Spleen (tissue), 13 donors: ENCODE measurements at places on chromosomes 1 and 21. TPM values are rescaled to one million over a fixed set of nuclear protein-coding genes. Genes with fewer than 3 reads are reported as not detected.

TCHHL1 gene
- not detected for polyA plus RNA-seq

CRB1 gene
- polyA plus RNA-seq: 0.30 TPM

DNA sequence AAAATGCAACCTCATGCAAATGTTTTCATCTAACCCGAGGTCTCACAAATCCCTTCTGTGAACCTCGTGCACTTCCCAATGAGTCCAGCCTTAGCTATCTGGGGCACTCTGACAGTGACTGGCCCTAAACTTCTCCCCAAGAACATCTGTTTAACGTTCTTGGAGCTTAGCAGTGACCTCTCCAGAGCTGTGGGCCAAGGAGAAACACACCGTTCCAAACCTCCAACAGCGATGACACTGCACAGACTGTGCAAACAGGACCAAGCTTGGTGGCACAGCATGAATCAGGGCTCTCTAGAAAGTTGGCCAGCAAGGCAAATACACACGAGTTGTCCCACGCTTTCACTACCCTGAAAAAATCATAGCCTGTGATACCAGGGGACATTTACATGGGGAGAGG, 15.8 kb downstream of the BEND5 start:
- DNase-seq: no peak

GRCh38 chr21:38965241-38965640, 159.5 kb downstream of the ETS2 start:
- DNase-seq: no peak

GRCh38 chr1:218066332-218066731, 218.8 kb upstream of the RRP15 start:
- DNase-seq: no peak

DNA sequence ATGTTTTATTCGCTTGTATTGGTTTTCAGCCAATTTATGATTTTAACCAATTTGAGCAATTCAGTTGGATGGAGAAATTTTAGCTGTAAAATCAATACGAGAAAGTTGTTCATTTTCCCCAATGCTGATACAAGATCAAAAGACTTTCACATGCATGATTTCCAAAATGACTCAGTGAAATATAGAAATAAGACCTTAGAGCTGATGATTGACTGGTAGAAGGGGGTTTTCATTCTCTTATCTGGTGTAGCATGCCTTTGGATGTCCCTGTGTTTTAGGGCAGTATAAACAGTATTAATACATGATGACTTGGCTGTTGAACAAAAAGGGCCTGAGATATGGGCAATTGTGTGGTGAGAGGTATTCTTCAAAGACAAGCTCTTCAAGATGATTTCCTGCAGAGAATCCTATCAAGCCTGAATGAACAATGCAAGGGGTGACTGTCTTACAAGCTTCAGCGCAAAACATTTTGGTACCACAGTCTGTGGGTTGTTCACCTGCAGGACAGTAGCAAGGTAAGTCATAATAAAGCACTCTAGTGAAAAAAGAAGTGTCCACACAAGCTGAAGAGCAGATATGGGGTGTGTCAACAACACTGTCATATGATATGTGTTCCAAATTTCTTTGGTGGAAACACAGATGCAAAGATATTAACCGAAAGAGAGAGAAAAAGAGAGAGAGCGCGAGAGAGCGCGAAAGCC, 156.2 kb downstream of the TNFSF18 start:
- no peak for DNase-seq

- DNase-seq: no peak
Observed at GRCh38 chr21:14452727-14453241, 69.8 kb upstream of the HSPA13 start.

DNA sequence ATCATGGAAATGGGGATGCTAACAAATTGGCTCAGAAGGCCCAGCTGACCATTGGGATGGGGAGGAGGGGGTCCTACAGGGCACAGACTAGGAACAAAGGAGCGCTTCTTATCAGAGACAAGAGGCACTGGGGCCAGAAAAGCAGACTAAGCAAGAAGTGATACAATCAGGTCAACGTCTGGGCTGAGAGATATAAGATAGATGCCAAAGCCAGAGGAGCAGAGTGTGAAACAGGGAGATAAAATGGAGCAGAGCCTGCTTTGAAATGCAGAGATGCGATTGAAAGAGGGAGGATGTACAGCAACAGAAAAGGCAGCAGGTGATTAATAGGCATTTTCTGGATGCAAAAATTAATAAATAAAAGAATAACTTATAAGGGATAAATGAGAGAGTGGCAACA, 127.5 kb upstream of the SAMSN1 start:
- no peak for DNase-seq

GRCh38 chr1:90936731-90937130, 85.1 kb downstream of the ZNF644 start:
- DNase-seq: no peak

DNA sequence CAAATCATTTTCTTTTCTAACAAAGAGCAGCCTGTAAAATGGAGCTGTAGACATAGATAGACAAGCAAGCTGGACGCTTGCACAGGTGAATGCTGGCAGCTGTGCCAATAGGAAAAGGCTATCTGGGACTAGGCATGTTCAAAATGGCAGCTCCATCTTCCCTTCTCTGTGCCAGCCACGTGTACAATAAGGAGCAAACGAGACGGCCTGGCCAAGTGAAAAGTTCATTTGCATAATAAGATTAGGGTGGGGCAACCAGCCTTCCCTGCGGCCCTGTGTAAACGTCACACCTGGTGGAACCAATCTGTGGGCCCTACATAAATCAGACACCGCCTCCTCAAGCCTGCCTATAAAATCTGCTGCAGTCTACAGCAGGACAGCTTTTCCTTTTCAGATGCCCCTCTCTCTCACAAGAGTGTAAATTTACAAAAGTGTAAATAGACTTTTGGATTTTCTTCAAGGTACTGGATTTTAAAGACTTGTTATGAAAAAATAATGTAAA, 16.6 kb upstream of the EDEM3 start:
- DNase-seq: no peak

DNA sequence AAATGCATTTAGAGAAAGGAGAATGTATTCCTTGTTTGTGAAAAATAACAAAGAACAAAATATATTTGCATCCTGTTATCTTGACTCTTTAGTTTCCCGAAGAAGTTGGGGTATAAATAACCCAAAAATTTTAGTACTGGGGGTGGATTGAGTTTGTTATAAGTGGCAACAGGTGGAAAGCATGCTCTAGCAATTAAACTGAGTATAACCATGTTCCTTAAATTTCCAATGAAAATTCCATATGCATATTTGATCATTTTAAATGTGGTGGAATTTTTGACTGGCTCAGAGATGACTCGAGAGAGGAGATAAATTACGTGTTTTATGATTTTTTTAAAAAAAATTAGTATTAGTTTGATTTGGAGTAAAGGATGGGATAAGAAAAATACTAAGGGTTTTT, 348.9 kb downstream of the TGFB2 start:
- no peak for DNase-seq

GRCh38 chr1:55245781-55246180, 30.6 kb upstream of the USP24 start:
- no peak for DNase-seq

GRCh38 chr1:241532162-241532531, at the start of gene KMO:
Gene KMO (plus strand): TSS chr1:241532378. CDS start chr1:241532445, 67 bp downstream.
- no peak for DNase-seq

DNA sequence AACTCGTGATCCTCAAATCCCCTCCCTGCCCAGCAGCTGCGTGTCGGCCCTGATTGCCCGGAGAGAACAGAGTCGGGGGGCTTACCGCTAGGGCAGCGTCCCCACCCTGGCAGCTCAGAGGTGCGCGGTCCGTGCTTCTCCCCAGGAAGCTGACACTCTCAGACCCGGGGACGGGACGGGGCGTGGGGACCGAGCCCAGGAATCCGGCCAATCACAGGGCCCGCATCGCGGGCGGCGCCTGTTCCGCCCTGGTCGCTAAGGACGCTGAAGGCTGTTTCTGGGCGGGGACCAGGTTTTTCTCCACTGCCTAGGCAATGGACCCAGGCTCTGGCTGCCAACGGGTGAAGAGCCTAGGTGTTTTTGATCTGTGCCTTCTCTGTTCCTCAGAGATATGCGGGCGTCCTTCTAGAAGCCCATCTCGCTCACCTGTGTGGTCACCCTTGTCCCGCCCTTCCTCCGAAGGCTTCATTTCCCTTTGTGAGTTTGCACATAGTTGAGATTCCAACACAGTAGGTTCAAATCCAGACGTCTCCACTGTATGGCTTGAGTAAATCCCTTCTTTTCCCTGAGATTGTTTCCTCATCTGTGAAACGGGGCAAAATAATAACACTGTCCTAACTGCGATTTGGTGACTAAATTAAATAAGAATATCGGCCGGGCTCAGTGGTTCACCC, at the start of gene C1orf87:
TSS of gene C1orf87 (minus strand) at position 166 of the 674 bp plus-strand sequence. CDS start 1,127 bp downstream, outside the sequence.
- peak; percentile 65 for DNase-seq

DNA sequence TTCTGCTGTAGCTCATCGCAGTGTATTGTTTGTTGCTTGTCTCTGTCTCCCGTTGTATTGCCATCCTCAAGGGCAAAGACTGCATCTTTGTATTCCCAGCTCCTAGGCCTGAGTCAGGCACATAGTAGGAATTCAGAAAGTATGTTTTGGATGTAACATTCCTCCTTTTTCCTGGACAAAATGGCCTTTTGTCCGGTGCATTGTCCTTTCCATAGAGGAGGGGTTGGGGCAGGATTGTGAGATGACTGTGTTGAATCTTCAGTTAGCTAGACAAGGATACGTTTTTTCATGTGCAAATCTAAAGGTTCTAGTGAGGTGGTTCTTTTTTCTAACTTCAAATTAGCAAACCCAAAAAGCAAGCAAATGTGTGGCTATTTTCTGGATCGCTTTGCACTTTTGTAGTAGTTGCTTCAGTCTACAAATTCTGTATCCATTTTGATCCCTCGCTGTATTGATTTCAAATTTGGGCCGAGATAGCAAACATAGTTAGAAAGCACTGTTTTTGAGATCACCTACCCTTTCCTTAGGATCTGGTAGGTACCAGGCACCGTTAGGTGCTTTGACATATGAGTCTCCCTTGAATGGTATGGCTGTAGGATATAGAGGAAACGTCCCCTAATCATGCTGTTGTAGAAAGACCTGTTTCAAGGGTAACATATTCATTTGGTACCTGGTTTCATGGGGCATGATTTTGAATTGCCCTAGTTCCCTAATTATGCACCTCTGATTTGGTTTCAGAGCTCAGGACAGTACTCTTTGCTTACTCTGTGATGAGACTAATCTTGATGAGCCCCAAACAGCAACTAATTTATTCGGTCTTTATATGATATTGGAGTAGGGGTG, 1.2 kb downstream of the PPP1R8 start:
- DNase-seq: no peak

GRCh38 chr21:36962098-36962780, 4.2 kb downstream of the HLCS start:
- DNase-seq: no peak

DNA sequence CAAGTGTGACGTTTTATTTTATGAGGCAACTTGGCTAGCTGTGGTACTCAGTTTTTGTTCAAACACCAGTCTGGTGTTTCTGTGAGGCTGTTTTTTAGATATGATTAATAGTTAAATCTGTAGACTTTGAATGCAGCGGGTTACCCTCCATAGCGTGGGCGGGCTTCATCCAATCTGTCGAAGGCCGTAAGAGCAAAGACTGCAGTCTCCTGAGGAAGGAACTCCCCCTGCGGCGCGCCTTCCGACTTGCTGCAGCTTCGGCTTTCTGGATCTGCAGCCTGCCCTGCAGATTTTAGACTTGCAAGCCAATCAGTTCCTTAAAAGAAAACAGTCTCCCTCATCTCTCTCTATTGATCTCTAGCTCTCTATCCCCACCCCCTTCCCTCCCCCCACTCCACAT, 4.2 kb upstream of the ZNF496 start:
- no peak for DNase-seq
